ENCODE measurements at places on chromosomes 2 and 18. TPM values are rescaled to one million over a fixed set of nuclear protein-coding genes. Genes with fewer than 3 reads are reported as not detected.

DNA sequence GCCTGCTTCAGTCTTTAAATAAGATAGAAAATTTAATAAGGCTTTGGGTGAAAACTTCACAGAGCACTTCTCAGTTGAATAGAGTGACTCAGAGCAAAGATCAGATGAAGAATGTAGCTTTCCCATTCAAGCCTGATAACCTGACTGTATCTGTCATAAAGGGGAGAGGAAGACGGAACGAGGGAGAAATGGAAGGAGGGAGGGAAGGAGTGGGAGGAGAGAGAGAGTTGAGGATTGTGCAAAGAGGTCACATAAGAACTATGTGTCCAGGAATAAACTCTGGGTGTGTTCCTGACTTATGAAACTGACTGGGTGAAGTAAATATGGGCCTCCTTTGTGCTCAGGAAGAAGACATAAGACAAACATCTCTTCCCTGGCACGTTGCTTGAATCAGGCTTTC is 385.5 kb downstream of the LPIN1 start:
- no peaks in the 10 kb centered on the region for H3K36me3 ChIP-seq
- no peak for DNase-seq
- H3K27ac ChIP-seq, result no peak overlapping the region

- H3K36me3 ChIP-seq, result peaks cover 13% of the 10 kb centered on the region
- peaks cover 58% of the 10 kb centered on the region for H3K4me1 ChIP-seq
- H3K27ac ChIP-seq, result peak overlapping the region; percentile 99
- H3K4me3 ChIP-seq, result peak overlapping the region; percentile 91
- no peaks in the 10 kb centered on the region for H3K27me3 ChIP-seq
- peak; percentile 82 for DNase-seq
Observed at GRCh38 chr2:218400930-218401881, 1.5 kb downstream of the CTDSP1 start.

- DNase-seq, result peak; percentile 30
- no peaks in the 10 kb centered on the region for H3K36me3 ChIP-seq
- H3K4me1 ChIP-seq, result peaks cover 2% of the 10 kb centered on the region
- no peaks in the 10 kb centered on the region for H3K27me3 ChIP-seq
- no peak overlapping the region for H3K27ac ChIP-seq
Observed at GRCh38 chr2:10493634-10494281, 45.6 kb upstream of the ODC1 start.

- no peaks in the 10 kb centered on the region for H3K27me3 ChIP-seq
- no peaks in the 10 kb centered on the region for H3K4me1 ChIP-seq
- DNase-seq, result no peak
- H3K36me3 ChIP-seq, result peaks cover 3% of the 10 kb centered on the region
- H3K27ac ChIP-seq, result no peak overlapping the region
Observed at GRCh38 chr2:177900082-177900481, 172.5 kb downstream of the PDE11A start.

DNA sequence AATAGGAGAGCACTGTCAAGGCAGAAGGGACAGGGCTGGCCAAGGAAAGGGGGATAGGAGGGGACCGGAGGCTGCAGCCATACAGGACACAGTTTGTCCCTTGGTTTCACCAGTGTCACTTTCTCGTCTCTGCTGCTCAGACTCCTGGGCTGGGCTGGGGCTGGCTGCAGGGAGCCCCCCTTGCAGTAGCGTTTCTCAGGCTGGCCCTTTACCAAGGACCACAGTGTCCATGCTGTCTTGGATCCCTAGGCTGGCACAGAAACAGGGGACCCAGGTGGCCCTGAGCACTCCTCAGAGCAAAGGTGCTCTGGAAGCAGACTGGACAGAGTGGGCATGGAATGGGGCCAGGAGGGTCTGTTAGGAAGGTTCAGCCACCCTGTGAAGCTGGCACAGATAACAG is 34.8 kb downstream of the ATOH8 start:
- no peak overlapping the region for H3K4me3 ChIP-seq
- DNase-seq, result no peak
- no peaks in the 10 kb centered on the region for H3K36me3 ChIP-seq
- H3K27ac ChIP-seq, result peak overlapping the region; percentile 63

- no peaks in the 10 kb centered on the region for H3K27me3 ChIP-seq
- no peak for DNase-seq
- H3K27ac ChIP-seq, result no peak overlapping the region
- H3K36me3 ChIP-seq, result no peaks in the 10 kb centered on the region
- H3K4me3 ChIP-seq, result no peak overlapping the region
Observed at GRCh38 chr2:15796167-15796942, 144.0 kb upstream of the MYCN start.

The CNGA3 gene
- total RNA-seq, result not detected
